ENCODE measurements at places on chromosomes 5 and 9.

DNA sequence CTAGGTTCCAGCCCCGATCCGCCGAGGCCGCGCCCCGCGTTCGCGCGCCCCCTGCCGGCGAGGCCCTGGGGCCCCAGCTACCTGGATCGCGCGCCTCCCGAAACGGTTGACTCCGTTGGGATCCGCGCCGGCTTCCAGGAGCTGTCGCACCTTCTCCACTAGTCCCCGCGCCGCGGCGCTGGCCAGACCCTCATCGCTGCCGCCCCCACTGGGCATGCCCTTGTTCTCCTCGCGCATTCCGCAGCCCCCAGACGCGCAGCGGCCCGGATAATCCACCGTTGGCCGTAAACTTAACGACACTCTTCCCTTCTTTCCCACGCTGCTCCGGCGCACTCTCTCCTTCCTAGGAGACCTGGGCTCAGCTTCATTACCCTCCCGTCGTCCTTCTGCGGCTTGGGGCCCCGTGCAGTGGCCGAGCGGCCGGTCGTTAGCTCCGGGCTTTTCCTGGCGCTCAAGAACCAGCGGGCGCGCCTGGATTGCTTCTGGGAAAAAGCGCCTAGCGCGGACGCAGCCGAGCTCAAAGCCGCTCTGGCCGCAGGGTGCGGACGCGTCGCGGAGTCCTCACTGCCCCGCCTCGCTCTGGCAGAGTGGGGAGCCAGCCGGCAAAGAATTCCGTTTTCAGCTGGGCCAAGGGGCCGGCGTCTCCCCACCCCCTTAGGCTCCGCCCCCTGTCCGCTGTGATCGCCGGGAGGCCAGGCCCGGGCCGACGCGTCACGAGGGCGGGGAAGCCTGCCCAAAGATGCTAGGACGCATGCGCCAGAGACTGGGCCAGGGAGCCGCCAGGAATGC, at the start of gene CDKN2B:
Gene CDKN2B, minus strand, starts transcription at position 589 of the 789 bp plus-strand sequence. Its CDS starts 352 bp downstream, at position 237.
- peak; percentile 91 for DNase-seq

GRCh38 chr5:6838736-6839135, 125.5 kb downstream of the TENT4A start:
- no peak for DNase-seq

DNA sequence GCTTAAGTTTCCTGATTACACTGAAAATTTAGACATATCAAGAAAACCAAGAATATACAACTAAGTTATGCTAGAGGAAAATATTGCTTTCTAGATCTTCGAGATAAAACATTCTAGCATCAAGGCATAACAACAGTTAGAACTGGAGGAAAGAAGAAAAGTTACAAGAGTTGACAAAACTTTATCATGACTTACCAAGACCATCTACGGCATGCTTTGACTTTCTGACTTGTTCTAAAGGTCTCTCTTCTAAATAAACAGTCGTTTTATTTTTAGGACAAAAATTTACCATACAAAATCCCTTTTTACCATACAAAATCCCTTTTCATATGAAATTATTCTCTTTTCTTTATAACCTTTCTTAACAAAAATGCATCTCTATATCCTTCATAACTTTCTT, 1110.1 kb upstream of the CDH10 start:
- peak; percentile 23 for DNase-seq

GRCh38 chr5:120217001-120217400, 247.1 kb upstream of the PRR16 start:
- no peak for DNase-seq

DNA sequence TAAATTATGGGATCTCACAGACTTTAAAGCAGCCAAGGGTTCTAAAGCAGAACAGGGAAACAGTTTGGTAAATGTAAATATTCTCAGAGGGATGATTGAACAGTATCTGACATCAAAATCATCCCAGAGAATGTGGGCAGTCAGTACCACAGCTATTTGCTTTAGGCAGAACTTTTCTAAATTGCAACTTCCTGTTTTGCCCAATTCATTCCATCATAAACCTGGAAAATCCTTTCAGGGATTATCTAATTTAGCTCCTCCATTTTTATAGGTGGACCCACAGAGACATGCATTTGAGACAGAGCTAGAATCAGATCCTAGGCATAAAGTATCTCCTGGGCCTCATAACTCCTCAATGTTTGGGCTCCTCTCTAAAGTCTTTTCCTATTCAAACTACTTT, 12.4 kb downstream of the NR6A1 start:
- no peak for DNase-seq

- no peak for DNase-seq
These were observed 19.3 kb downstream of the PUM3 start for GRCh38 chr9:2824564-2824963.

DNA sequence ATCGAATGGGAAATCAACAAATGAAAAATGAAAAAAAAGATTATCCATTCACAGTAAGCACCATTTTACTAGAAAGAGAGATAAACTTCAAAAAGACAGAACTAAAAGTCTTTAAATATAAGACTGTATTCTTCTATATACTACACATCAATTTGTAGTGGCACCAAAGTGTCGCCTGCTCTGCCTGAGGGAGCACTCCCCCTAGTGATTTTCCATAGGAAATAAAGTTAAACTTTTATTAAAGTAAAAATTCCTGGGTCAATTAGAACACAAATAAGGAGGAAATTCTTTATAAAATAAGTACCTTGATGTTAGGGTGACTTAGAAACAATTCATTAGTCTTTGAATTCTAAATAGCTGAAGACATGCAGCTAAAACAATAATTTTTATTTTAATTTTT, 9.7 kb downstream of the RAD1 start:
- DNase-seq, result no peak

DNA sequence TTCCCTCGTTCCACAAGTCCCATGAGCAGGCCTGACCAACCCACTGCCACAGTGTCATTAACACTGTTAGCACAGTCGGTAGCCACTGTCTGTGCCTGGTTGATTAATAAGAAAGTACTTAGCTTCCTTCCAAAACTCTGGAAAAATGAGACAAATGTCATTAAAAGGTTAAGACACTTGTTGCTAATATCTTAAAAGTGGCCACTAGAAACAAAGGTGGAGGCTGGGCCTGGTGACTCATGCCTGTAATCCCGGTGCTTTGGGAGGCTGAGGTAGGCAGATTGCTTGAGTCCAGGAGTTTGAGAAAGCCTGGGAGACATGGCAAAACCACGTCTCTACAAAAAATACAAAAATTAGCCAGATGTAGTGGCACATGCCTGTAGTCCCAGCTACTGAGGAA, 194.0 kb downstream of the PDZD2 start:
- DNase-seq, result no peak

DNA sequence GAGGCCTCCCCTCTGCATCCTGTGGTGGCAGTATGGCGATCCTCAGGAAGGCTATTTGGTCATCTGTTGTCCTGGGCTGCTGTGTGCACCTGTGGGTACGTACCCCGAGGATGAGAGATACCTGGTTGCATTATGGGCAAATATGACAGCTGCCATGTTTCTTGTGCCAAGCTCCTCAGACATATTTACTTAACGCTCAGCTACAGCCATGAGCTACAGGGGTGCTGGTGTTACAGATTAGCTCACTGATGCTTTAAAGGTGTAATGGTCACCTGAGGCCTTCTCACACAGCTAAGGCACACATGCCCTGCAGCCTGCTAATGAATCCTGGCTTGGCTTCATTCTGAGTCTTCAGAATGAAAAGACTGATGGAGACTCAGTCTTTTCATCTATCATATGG, 12.0 kb downstream of the NDST1 start:
- no peak for DNase-seq

DNA sequence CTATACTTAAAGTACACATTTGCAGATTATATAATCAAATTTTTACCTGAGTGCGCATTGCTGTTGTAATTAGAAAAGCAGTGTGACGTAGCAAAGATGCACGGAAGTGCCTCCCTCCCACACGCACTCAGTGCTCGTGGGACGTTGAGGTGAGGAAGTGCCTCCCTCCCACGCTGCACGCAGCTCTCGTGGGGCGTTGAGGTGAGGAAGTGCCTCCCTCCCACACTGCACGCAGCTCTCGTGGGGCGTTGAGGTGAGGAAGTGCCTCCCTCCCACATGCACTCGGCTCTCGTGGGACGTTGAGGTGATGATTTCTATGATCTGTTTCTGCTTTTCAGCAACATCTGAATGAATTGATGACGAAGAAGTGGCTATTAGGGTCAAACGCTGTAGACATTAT, 21.0 kb downstream of the EXOC3 start:
- DNase-seq, result no peak

GRCh38 chr5:107621089-107621488, 49.6 kb downstream of the EFNA5 start:
- DNase-seq, result no peak

DNA sequence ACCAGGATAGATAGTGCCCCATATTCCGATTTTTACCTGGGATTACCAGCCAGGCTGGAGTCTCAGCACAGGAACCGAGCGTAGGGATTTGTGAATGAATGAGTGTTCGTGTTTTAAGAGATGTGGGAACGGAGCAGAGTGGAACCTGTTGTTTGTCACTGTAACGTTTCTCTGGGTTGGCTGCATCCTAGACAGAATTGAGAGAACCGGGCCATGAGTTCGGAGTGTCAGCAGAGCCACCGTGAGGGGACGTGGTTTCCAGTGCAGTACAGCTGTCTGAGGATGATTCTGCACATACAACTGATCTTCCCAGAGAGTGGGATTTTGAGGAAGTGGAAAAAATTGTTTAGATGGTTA, 1.2 kb downstream of the PDE8B start:
- no peak for DNase-seq

DNA sequence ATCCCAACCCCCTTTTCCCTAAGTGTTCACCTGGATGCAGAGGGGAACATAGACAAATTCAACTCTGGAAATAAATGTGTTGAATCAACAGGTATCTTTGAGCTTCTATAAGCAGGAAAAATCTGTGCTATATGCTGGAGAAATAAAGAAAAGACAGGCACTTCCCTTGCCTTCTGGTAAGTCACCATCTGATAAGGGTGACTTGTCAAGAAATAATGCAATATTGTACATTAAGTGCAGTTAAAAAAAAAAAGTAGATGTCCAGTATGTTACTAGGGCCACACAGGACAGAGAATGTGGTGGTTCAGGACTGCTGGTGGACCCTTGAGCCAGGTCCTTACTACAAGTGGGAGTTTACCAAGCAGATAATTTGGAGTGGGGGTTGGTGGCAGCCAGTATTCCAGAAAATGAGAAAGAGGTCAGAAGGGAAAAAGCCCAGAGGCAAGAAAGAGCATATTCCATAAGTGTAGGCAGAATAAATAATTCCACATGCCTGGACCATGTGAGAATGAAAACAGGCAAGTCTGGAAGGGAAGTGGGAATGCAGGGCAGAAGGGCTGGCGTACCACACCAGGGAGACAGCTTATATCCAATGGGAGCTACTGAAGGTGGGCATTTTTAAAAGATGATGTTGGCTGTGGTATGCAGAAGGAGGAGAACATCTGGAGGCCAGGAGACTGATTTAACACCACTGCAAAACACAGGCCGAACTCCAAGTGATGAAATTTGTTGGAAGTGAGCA, 209.9 kb downstream of the SEMA5A start:
- DNase-seq, result no peak

DNA sequence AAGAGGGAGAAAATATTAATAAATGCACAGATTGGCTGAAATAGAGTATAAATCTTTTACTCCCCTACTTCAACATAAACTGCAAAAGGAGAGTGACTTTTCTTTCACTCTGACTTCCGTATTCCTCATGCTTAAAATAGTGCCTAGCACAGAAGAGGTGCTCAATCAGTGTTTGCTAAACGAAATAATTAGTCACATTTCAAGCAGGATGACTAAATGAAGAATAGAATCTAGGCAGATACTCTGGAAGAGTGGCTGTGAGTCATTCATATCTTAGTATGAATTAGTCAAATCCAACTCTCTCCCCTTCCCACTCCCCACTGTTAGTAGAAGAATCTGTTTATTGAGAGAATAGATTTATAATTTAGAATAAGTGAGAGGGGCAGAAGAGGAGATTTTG, 4.8 kb downstream of the CD274 start:
- DNase-seq, result no peak

GRCh38 chr5:177526191-177526590, 9.4 kb upstream of the DDX41 start:
- DNase-seq, result no peak

- DNase-seq, result no peak
These were observed 56.8 kb upstream of the PHYKPL start for GRCh38 chr5:178289438-178289837.

GRCh38 chr5:113356487-113356886, 78.3 kb downstream of the TSSK1B start:
- no peak for DNase-seq

DNA sequence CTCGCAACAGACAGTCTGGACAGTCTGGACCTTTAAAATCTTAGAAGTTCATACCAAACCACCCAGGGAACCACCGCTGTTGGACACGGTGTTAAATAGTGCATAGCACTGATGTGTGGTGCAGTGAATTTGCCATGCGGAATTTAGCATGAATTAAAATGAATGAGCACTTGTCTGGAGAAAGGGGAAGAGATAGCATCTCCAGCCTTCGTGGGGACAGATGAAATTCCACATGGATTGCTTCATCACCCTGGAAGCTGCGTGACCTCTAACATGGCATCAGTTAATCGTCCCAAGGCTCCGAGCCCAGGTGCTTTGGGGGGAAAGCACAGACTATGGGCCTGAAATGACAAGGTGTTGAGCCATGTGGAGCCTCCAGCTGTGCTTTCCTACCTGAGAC, 91.4 kb downstream of the ADAMTS16 start:
- no peak for DNase-seq

DNA sequence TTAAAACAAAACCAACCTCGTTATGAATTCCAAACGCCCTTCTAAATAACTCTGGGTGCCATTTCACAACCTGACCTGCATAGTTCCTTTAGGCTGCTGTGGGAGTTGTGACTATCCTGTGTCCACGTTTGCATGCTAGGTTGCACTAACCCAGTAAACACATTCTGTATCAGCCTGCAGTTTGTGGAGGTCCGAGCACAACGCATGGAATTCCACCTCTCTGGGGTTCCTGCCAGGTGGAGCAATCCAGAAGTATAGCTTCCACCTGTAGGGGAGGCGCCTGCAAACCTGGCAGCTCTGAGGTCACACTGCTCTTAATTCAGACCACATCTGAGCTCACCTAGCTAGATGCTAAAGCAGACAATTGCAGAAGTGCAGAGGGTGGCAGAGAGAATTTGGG, 57.2 kb downstream of the MARCHF3 start:
- DNase-seq, result no peak

DNA sequence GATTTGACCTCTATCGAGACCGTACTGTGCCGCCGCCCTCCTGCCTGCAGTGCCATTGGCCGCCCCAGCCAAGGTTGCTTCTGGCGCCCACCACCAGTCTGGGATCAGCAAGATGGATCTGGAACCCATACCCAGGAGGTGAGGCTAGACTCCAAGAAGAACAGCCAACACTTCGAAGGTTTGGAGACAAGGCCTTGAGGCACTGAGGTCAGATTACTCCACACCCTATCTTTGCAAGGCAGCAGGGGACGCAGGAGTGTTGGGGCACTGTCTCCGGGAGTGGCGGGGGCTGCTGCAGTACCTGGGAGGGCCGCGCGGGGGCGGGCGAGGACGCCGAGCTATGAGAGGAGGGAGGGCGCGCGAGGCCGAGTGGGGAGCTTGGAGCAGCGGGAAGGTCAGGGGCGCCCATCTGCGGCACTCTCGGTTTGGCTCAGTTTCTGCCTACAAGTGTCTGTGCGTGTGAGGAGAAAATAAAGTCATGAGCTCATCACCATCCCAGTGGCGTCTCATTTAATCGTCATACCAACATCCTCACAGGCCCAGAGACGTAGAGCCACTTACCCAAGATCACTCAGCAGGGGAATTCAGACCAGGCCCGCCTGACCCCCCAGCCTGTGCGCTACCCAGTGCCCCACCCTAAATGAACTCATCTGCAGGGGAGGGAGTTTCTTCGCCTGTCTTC, 20.5 kb upstream of the PSD2 start:
- DNase-seq, result peak; percentile 70

All from neuronal stem cell (in vitro differentiated cells).